Spleen (tissue), 13 donors: ENCODE measurements at places on chromosomes 2 and 18. TPM values are rescaled to one million over a fixed set of nuclear protein-coding genes. Genes with fewer than 3 reads are reported as not detected.

The EHD3 gene
- polyA plus RNA-seq, result 8.7 TPM

The IL1F10 gene
- not detected for polyA plus RNA-seq

The SCN1A gene
- not detected for polyA plus RNA-seq

The CSRNP3 gene
- polyA plus RNA-seq, result 0.51 TPM

The STEAP3 gene
- polyA plus RNA-seq, result 1.0 TPM

The HNRNPLL gene
- 7.4 TPM for polyA plus RNA-seq

The SERPINB3 gene
- 0.05 TPM for polyA plus RNA-seq

The NEU4 gene
- 0.08 TPM for polyA plus RNA-seq

The MPP4 gene
- polyA plus RNA-seq, result 0.18 TPM

The NDUFB3 gene
- polyA plus RNA-seq, result 49.6 TPM

The HDAC4 gene
- polyA plus RNA-seq, result 3.2 TPM
